ENCODE measurements at places on chromosomes 1 and 21.

DNA sequence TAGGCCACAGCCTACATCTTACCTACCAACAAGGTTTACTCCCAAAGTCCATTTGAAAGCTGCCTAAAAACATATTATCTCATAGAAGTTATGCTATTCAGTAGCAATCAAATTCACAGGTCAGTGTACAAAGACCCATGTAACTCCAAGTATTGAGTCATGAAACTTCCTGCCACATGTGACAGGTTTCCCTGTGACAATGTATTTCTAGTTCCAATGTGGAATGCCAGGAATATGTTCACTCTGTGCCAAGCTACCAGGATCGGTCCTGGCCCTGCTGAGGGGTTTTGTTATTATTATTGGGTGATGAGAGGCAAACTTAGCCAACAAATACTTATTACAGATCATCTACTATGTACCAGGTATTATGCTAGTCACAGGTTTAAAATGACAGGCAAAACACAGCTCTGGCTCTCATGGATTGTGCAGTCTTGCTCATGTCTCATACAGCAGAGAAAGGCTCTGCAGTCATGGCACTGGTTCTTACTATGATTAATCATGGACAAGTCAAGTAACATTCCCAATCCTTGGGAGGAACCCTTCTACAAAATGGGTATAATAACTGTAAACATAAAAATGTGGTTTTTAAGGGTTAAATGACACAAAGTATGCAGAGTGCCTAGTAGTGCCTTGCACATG, 22.5 kb downstream of the DPH5 start:
- no peak for DNase-seq

GRCh38 chr1:178572604-178573003, 59.7 kb downstream of the TEX35 start:
- DNase-seq: no peak

- DNase-seq: no peak
Observed at GRCh38 chr1:161502181-161502580, 3.1 kb upstream of the FCGR2A start.

GRCh38 chr21:45478115-45478801, 64.0 kb downstream of the SLC19A1 start:
- DNase-seq: peak; percentile 87

- DNase-seq: peak; percentile 72
Observed at GRCh38 chr1:119593805-119594204, 54.3 kb downstream of the ZNF697 start.

DNA sequence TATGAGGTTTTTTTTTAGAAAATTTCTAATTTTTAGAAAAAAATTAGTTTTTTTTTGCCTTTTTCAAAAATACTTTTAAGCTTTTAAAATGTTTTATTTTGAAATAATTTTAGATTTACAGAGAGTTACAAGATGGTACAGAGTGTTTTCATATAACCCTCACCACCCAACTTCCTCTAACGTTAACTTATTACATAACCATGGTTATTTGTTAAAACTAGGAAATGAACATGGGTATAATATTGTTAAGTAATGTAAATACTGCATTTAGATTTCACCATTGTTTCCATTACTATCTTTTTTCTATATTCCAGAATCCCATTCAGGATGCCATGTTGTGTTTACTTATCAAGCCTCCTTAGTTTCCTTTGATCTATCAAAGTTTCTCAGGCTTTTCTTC, 45.2 kb upstream of the ST6GALNAC3 start:
- DNase-seq: peak; percentile 49

GRCh38 chr1:61441723-61442262, 283.1 kb downstream of the TM2D1 start:
- DNase-seq: no peak

DNA sequence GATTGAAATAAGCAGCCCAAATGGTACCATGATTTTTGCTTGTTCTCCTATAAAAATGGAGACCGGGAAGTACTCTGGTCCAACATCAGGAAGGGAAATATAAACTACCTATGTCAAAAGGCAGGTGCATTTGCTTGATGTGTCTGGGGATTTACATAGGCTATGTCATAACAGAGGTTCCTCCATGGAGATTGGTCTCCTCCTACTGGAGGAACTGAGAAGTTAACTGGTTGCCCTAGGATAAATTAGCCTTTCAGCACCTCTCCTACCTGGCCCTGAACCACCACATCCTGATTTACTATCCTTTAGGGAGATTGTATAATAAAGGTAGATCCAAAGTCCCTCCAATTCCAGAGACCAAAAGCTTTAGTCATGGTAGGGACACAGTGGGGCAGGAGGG, 1109.3 kb upstream of the B3GALT2 start:
- peak; percentile 7 for DNase-seq

- DNase-seq: no peak
Observed at GRCh38 chr1:38727684-38728584, 131.6 kb downstream of the RRAGC start.

GRCh38 chr1:240244968-240245628, 153.4 kb downstream of the FMN2 start:
- DNase-seq: no peak

GRCh38 chr1:30084909-30085571, 638.3 kb downstream of the MATN1 start:
- DNase-seq: no peak

- DNase-seq: peak; percentile 2
Observed at GRCh38 chr1:73327180-73327793, 870.7 kb downstream of the LRRIQ3 start.

- DNase-seq: no peak
Observed at GRCh38 chr1:40712405-40712944, 21.0 kb downstream of the NFYC start.

DNA sequence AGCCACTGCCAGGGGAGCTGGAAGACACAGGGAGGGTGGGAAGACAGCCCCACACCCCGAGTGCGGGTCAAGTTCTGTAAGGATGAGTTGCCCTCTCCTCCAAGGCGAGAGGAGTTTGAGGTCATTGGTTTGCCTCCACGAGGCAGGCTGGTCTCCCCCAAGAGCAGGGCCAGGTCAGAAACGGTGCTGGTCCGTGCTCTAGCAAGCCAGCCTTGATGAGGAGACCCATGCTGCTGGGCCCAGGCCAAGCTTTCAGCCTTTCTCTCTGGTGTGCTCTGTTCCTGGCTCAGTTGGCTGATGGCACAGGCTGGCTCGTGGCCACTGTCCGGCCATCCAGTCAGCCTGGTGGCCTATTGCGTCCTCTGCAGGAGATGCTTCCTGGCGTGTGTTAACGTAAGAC, 12.0 kb upstream of the PCBP3 start:
- no peak for DNase-seq

DNA sequence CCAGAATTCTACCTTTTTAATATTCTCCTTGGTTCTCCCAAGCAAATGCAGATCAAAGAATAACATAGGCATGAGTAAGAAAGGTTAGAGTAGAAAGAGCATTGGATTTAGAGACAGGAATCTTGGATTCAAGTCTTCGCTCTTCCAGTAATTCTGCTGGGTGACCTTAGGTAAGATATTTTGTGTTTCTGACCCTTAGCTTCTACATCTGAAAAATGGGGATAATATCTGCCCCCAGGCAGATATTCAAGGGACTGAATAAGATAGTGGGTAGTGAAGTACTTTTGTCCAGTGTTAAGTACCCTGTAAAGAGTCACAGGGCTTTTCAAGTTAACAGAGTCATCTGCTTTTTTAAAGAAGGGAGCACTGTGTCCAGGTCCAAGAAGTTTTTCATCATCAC, 70.8 kb downstream of the KDM1A start:
- DNase-seq: no peak

All from MV-4-11 (cell line).